Gastroesophageal sphincter (tissue), 4 donors: ENCODE measurements at places on chromosomes 7 and 10. TPM values are rescaled to one million over a fixed set of nuclear protein-coding genes. Genes with fewer than 3 reads are reported as not detected.

The RPEL1 gene
- not detected for total RNA-seq

The AFAP1L2 gene
- 26.9 TPM for total RNA-seq

The UBE2H gene
- 85.8 TPM for total RNA-seq

The OR13A1 gene
- not detected for total RNA-seq

The AGR2 gene
- total RNA-seq: not detected
